Kasumi-1 (cell line): ENCODE measurements at places on chromosomes 16 and 17.

DNA sequence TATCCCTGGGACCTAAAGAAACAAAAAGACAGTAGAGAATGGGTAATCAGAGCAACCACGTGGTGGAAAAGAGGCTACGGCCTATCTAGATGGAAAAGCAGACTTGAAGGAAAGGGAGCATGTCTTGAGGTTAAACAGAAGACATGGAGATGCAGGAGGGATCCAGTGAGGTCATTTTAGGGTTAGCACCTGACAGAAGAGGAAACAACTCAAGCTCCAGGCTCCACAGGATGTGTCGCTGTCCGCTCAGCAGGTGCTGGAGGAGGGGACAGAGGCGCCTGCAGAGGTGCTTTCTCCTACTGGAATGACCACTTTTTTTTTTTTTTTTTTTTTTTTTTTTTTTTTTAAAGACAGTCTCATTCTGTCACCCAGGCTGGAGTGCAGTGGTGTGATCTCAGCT is 47.5 kb upstream of the CLEC3A start:
- peak; percentile 5 for DNase-seq

GRCh38 chr17:58808609-58809563 is 53.2 kb downstream of the PPM1E start:
- DNase-seq = no peak

- DNase-seq = no peak
These were observed 47.8 kb upstream of the IRF8 start for GRCh38 chr16:85851034-85851785.

GRCh38 chr17:31579265-31579664 is 187.8 kb downstream of the RAB11FIP4 start:
- no peak for DNase-seq

- DNase-seq = no peak
These were observed 54.6 kb downstream of the RBFOX3 start for GRCh38 chr17:79556271-79556670.

GRCh38 chr16:177394-177822 is 928 bp downstream of the HBA1 start:
- DNase-seq = peak; percentile 66

- DNase-seq = no peak
These were observed 50.3 kb downstream of the RBFOX3 start for GRCh38 chr17:79560527-79560926.

DNA sequence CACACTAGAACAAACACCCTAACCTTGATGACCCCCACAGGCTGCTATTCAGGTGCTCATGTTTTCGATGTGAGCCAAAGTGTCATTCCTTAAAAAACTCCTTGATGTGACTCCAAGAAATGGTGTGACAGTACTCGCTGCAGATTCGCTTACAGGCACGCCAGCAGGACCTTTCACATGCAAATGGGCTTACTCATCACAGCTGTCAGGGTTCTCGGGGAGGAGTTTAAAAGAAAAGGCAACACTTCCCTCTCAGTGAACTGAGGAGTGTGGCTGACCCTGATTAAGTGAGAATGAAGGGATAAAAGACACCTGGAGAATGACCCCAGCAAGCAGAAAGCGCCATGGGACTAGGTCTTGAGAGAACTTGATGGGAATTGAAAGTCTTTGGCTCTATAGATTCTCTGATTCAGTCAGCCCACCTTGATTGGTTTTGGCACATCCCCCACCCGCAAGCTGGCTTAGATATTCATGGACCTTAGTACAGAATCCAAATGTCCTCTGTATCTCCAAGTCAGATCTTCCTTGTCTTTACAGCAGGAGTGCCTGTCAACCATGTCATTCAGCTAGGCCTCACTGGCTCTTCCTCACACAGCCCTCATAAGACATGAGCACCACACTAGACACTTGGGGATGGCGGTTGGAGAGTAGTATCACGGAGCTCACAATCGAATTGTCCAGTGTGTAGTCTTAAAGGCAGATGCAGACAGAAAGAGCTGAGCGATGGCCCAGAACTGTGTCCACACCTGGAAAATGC is 82.6 kb downstream of the HIC1 start:
- no peak for DNase-seq

GRCh38 chr16:58128711-58129096 is 477 bp downstream of the CFAP20 start:
- DNase-seq = no peak

GRCh38 chr17:19542247-19542646 is 8.6 kb downstream of the SLC47A1 start:
- no peak for DNase-seq

DNA sequence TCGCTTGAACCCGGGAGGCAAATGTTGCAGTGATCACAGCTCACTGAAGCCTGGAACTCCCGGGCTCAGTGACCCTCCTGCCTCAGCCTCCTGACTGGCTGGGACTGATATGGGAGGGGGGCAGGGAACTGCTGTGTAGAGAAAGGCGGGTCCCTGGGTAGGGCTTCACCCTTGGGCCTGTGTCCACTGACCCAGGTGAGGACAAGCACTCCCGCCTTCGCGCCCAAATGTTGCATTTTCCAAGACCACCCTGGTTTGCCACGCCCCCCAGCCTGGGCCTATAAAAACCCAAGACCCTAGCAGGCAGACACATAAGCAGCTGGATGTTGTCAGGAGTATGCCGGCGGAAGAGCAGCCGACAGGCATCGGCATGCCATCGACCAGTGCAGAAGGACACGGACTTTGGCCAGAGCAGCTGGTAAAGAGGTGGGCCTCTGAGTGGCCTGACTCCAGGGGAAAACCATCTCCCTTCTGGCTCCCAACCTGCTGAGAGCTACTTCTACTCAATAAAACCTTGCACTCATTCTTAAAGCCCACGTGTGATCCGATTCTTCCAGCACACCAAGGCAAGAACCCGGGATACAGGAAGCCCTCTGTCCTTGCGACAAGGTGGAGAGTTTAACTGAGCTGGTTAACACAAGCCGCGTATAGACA is 19.1 kb downstream of the SMYD4 start:
- no peak for DNase-seq

DNA sequence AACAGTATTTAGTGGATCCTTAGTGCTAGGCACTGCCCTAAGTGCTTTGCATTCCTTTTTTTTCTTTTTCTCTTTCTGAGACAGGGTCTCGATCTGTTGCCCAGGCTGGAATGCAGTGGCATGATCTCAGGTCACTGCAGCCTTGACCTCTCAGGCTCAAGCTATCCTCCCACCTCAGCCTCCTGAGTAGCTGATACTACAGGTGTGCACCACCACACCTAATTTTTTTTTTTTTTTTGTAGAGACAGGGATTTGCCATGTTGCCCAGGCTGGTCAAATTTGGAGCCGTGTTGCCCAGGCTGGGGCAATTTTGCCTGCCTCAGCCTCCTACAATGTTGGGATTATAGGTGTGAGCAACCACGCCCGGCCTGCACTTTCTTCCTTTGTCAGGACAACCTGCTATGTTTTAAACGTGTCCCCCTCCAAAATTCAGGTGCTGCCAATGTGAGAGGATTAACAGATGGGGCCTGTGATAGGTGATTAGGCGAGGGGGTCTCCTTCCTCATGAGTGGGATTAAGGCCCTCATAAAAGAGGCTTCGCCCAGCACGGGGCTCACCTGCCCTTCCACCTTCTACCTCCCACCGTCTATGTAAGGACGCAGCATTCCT is 5.4 kb downstream of the NQO1 start:
- no peak for DNase-seq

GRCh38 chr17:19897903-19898302 is 30.2 kb upstream of the ULK2 start:
- no peak for DNase-seq

- DNase-seq = no peak
These were observed 7.7 kb downstream of the METRNL start for GRCh38 chr17:83086907-83087787.

GRCh38 chr17:36876966-36877365 is 60.3 kb upstream of the LHX1 start:
- no peak for DNase-seq

DNA sequence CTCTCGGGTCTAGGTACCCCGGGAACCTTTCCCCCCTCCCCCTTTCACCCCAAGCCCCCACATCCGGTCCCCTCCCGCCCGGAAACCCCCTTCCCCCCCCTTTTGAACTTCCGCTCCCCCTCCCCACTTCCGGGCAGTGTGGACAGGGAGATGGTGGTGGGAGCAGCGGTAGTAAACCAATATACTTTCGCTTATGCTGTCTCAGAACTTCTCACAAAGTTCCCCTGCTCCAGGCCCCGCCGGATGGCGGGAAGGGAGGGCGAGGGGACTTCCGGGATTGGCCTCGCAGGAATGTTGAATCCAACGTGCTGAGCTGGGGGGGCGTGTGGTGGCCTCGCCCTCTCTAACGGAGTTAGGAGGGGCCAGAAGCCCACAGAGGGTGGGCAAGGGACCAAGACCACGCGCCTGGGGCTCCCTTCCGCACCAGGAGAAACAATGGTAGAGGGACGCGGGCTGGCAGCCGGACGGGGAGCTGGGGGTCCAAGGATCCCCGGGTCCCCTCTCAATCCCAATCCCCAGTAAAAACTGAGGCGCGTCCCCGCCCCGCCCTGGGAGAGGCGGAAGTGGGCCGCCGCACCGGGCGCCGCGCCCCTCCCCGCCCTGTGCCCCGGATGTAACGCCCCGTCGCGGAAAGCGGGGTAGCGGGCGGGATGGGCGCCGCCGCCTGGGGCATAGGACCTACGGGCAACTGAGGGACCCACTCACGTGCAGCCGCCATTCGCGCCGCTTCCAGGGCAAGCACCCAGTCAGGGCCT is 742 bp downstream of the PFN1 start:
- DNase-seq = peak; percentile 23

GRCh38 chr17:79992649-79993389 is 42.9 kb downstream of the TBC1D16 start:
- no peak for DNase-seq

DNA sequence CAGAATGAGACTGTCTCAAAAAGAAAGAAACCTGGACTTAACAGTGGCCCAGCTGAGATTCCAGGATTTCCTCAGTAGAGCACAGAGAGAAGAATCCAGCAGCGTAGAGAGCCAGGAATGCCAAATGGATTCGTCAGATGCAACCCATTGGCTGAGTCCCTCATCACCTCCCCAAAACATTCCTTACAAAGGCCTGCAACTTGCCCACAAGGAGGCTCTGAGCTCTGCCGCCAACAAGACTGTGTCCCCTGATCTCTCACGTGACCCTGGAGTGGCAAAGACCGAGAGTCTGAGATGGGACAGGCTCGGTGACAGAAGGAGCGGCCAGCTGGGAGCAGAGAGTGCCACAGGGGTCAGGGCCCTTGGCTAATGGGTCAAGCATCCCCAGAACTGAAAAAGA is 6.9 kb upstream of the CHMP6 start:
- no peak for DNase-seq

DNA sequence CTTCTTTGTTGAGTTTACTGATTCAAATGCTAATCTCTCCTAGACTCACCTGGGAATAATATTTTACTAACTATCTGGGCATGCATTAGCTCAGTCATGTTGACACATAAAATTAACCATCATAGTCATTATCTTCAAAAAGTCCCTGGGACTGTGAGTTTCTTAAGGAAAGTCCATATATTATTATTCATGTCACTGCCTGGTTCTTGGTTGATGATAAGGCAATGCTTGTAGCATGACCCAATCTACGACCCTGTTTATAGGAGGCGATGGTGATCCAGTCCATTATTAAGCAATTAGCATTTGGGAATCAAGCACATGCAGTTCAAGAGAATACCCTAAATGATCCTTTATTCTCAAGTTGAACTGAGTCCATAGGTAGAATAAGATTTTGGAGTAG is 54.8 kb upstream of the MPHOSPH6 start:
- no peak for DNase-seq

DNA sequence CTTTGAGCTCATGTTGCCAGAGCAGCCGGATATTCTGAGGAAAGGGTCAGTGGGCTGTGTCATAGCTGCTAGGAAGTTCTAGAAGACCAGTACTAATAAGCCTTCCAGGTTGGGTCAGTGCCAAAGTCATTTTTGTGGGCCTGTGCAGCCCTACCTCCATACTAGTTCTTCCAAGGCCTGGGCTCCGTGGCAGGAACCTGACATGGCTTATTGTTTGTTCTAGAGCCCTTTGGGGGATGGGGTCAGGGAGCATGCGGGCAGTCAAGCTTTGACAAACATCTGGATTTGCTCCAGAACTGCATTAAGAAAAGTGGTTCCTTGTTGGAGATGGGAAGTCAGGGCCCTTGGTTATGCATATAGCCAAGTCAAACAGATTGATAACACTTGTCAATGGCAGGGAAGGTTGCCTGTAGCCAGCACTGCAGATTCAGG is 7.6 kb downstream of the ALKBH5 start:
- no peak for DNase-seq

- peak; percentile 83 for DNase-seq
These were observed 5.8 kb upstream of the OGFOD3 start for GRCh38 chr17:82424001-82424862.

DNA sequence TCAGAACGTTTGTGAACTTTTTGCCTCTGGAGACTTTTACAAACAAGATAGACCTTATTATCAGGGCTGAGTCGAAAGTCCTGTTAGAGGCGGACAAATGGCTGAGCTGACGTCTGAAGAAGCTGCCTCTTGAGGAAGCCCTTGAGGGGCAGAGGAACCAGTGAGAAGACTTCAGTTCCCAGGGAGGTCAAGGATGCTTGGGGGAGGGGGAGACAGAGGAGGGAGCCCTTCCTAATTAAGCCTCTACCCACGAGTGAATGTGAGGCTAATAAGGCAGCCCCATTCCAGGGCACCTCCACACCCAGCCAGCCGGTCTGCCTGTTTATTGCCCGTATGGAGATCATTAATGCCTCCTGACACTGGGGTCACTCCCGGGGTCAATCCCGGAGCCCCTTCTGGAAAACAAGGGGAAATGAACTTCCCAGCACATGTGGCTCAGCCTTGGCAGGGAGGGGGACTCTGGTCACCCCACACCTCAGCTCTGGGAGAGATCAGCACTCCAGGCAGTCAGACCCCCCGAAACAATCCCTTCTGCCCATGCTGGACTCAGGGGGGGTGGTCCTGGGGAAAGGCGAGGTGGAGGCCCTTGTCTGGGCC is 9.2 kb upstream of the TBX4 start:
- no peak for DNase-seq
